Muscle of back (tissue), 13 donors: ENCODE measurements at places on chromosomes 7 and 10.

DNA sequence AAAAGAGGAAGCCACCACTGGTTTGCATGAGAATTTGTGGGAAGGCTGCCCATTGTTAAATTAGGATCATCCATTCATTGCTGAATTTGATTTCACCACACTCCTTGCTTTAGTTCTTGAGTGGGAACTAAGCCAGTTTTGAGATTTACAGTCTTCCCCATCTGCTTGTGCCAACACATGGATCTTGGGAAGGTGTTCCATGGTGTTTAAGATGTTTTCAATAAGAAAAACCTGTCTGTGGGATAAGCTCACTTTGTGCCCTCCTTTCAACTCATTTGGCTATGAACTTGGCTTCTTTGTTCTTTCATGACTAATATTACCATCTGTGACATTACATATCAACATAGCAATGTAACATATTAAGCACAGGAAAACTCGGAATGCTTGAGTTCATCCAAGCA, 73.2 kb downstream of the INHBA start:
- DNase-seq: no peak

- no peak for DNase-seq
Measured at GRCh38 chr7:20749906-20750305, 36.8 kb downstream of the SP8 start.

DNA sequence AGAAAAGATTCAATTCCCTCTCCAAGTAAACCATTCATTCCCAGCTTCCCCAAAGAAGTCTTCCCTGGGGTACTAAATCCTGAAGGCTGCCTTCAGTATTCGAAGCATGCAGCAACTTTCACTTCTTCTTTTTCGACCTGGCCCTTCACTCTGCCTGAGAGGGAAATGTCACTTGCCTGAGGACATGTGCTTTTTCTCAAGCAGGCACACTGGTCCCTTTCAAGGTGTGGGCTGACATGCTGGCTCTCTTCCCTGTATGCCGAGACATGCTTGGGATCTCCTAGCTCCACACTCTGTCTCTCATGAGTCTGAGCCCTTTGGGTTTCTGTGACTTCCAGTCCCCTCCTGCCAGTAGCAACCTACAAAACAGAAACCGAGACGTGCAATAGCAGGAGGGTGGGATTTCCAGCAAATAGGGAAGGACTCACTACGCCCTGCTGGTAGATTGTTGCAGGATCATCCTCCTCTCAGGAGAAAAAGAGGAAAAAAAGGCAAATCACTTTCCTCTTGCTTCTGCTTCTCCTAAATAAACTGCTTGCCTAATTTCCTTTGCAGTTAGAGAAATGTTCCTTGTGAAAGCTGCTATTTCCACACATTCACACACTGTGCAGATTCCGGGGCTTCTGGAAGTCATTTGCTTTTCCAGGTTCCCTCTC, 33.5 kb downstream of the FIGNL1 start:
- peak; percentile 3 for DNase-seq

GRCh38 chr7:133910761-133911160, 216.4 kb upstream of the LRGUK start:
- DNase-seq: no peak

- DNase-seq: peak; percentile 23
Measured at GRCh38 chr7:18792871-18793595, 297.5 kb downstream of the HDAC9 start.

GRCh38 chr10:76168437-76168836, 737.0 kb downstream of the LRMDA start:
- DNase-seq: no peak

- no peak for DNase-seq
Measured at GRCh38 chr7:138873220-138873892, 75.4 kb upstream of the ATP6V0A4 start.

DNA sequence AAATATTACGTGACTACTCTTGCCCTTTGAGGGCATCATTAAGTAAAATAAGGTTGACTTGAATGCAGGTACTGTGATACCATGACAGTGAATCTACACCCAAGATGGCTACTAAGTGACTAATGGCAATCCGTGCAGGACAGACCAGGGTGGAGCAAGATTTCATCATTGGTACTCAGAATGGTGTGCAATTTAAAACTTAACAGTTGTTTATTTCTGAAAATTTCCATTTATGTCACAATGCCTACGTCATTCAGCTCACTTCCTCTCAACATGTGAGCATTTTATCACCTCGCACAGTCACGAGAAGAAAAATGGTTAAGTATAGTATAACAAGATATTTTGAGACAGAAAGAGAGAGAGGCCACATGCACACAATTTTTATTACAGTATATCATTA, 50.3 kb upstream of the MET start:
- no peak for DNase-seq

GRCh38 chr10:108789919-108790318, 1133.4 kb downstream of the XPNPEP1 start:
- DNase-seq: peak; percentile 39

GRCh38 chr7:30083334-30083733, 51.5 kb upstream of the MTURN start:
- DNase-seq: no peak

DNA sequence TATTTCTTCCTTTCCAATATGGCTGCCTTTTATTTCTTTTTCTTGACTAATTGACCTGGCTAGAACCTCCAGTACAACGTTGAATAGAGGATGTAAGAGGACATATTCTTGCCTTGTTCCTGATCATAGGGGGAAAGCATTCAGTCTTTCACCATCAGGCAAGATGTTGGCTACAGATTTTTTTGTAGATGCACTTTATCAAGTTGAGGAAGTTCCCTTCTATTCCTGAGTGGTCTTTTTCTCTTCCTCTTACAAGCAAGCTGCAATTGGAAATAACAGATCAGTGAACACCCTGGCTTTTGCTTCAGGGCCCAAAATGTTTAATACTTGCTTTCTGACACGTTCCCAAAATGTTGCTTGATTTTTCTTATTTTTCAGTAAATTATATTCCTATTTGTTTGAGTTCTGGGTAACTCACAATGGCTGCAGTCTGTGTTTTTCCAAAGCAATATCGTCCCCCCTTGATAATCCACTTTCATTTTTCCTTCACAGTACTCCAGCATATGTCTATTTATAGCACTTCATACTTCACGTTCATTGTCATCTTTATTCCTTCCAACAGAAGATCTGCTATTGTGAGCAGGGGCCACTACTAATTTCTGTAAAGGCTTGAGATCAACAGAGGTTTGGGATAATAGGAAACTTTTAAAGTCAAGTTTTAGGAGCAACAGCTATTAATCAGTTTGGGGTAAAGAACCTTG, 11.7 kb downstream of the CPEB3 start:
- no peak for DNase-seq

DNA sequence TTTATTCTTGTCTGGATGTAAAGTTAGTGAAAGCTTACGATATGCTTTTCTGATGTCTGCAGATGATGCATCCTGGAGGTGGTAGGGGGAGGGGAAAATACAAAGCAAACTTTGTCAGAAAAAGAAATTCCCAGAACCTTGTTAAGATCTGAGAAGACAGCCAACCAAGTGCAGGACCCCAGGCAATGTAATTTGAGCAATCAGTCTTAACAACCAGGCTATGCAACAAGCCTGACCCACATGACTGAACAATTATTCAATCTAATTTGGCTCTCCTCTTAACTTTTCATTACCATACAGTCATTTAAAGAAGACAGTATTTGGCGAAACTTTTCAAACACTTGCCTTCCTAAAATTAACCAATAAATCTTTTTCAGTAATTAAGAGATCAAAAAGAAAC, 74.5 kb downstream of the DNAJC1 start:
- no peak for DNase-seq

GRCh38 chr7:13879994-13880686, 109.3 kb downstream of the ETV1 start:
- DNase-seq: peak; percentile 15

GRCh38 chr10:33143160-33143728, 185.2 kb upstream of the ITGB1 start:
- no peak for DNase-seq

- DNase-seq: no peak
Measured at GRCh38 chr7:106177300-106177690, 65.2 kb upstream of the SYPL1 start.

- no peak for DNase-seq
Measured at GRCh38 chr7:84454174-84454959, 259.8 kb upstream of the SEMA3A start.

- DNase-seq: no peak
Measured at GRCh38 chr7:101814991-101815825, 2.2 kb upstream of the CUX1 start.

DNA sequence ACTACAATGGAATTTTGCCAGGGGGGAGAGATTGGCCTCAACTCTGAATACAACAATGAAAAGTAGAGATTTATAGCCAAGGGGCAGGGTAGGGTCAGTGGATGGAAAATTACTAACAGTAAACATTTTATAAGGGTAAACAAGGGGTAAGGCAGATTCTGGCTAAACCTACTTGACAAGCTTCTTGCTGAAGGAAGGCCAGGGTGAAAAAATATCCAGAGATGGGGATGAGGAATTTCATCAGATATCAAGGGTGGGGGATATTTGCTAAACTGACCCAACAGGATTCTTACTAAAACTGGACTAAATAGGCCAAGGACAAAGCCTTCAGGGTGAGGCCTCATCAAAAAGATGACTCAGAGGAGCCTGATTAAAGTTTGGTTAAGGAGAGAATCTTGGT, 156.3 kb downstream of the RTKN2 start:
- DNase-seq: no peak
